ENCODE measurements at places on chromosomes 6 and 20.
A peak's percentile ranks its signal among the peaks of the same experiment; 100 is the strongest.

- no peak for DNase-seq
These were observed 7.8 kb downstream of the RBCK1 start for GRCh38 chr20:415820-416322.

DNA sequence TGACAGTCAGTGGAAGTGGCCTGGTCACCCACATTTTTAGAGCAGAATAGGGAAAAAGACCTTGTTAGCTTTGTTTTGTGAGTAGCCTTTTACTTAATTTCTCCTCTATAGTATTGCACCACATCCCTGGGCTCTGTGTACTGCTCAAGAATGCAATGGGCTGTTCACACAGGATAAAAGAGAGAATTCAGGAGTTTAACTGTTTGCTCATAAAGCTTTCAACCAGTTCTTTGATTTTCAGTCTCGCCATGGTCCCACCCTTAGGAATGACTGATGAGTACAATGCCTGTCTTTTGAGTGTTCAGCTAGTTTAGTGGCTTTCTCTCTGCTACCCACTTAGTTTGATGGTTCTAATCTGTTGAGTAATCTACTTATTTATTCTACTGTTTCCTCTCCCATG is 129.7 kb downstream of the PLG start:
- no peak for DNase-seq

DNA sequence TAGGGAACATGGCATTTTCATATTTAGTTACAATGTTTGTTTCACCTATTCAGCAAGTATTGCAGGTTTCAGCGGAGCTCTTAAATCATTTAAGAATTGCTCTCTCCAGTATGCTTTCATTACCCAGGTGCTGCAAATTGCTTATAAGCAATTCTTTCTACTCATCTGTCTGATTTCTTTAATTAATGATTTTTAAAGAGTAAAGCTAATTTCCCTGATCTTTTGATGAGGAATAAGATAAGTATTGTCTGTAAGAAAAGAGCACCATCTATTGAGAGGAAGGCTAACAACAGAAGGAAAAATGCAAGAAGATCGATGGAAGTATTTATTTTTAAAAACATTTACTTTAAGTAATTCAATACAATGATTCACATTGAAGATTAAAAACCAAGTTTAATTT is 2.0 kb downstream of the OPRM1 start:
- no peak for DNase-seq

DNA sequence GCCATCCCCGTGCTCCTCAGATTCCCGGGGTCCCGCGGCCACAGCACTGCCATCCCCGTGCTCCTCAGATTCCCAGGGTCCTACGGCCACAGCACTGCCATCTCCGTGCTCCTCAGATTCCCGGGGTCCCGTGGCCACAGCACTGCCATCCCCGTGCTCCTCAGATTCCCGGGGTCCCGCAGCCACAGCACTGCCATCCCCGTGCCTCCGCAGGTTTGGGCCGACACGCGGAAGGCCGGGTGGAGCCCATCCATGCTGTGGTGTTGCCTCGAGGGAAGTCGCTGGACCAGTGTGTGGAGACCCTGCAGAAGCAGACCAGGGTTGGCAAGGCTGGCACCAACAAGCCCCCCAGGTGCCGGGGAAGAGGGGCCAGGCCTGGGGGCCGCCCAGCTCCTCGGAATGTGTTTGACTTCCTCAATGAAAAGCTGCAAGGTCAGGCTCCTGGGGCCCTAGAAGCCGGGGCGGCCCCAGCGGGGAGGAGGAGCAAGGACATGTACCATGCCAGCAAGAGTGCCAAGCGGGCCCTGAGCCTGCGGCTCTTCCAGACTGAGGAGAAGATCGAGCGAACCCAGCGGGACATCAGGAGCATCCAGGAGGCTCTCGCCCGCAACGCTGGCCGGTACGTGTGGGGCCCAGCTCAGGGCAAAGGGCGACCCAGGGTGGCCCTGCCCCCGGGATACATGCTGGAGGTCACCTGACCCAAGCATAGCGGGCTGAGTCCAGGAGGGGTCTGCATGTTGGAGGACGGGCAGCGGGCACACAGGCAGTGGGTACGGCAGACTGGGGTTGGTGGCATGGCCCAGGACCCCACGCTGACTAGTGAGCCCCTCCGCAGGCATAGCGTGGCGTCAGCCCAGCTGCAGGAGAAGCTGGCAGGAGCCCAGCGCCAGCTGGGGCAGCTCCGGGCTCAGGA is 1.3 kb upstream of the LIME1 start:
- DNase-seq, result no peak

GRCh38 chr6:27863962-27864905 is 48.0 kb downstream of the OR2B2 start:
- no peak for DNase-seq

GRCh38 chr6:149317644-149318571 is at the start of gene TAB2:
TSS of gene TAB2 (plus strand) at chr6:149317712. CDS start at chr6:149369998, 52,286 bp downstream.
- no peak for DNase-seq

GRCh38 chr6:80605165-80605989 is 498.9 kb downstream of the BCKDHB start:
- peak; percentile 16 for DNase-seq

DNA sequence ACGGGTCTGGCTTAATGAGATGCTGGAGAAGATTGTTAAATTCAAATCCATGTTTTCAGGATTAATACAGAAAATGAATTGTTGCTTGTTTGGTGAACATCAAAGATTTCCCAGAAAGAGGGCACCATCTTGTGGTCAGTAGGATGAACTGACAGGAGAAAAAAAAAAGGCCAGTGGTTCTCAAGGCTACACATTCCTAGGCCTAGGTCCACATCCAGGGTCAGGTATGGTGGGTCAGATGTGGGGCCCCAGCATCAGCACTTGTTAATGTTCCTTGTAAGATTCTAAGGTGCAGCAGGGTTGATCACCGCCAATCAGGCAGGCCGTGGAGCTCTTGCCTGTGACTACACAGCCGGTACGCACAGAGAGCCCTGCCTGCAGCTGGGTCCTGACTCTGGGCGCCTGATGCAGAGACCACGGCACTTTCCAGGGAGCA is 34.0 kb upstream of the FOXO3 start:
- DNase-seq, result no peak

DNA sequence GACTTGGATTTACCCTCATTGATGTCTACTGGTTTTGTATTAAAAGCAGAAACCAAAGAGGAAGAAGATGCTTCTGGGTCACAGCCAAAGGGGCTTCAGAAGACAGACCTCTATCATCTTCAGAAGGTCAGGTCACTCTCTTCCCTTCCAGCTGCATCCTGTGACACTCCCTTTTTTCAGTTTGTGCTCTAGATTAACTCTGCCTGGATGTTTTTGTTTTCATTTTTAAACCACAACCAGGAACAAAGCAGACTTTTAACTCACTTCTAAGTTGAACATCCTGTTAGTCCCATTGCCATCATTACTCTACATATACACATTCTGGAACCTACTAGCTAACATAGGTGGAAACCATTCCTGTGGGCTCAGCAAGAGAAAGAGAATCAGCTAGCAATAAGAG is 45.2 kb downstream of the AKIRIN2 start:
- no peak for DNase-seq

DNA sequence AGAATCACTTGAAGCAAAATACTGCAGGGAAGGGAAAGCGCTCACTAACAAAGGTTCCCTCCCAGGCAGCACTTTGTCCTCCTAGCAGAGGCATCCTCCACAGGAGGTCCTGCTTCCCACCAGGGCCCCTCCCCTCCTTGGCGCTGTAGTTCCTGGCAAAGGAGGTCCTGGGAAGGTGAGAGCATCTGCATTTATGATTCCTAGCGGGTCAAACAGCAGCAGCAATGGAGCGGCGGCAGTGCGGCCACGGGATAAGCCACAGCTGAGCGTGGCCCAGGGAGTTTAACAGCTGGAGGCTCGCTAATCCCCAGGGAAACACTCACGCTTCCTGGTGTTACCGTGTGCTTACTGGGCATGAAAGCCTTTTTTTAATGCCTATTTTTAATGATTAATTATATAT is 185.8 kb downstream of the TTLL2 start:
- DNase-seq, result no peak

DNA sequence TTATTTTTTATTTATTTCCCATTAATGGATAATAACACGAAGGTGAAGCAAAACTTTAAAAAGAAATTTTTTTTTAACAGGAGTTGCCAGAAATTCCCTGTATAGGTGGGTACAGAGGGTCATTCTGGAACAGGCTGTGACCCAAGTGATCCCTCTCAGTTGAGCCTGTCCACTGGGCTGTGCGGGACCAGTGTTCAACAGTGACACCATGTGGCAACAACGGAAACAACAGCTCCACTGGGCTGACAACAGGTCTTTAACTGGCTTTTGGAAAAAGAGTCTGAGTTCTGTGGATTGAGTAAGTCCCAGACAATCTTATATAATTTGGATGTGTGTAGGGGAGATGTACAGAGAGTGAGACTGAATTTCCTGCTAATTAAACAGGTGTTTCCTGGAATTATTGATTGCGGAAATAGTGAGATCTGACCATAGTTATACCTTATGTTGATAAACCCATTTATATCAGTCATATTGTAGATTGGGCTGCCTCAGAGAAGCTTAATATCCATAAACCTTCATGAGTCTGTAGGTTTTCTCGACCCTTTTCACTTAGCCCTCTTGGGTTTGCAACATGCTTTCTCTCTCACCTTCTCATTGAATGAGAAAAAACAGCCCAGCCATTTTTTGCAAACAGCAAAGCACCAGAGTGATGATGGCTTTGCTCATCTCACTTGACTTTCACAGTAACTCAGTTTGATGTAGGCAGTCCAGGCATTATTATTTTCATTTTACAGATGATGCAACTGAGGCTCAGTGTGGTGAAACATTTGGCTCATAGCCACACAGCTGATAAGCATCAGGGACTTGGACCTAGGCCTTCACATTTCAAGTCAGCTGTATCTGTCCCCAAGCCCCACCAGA is 17.5 kb downstream of the KIAA1755 start:
- DNase-seq, result no peak

- DNase-seq, result no peak
These were observed 32.3 kb downstream of the ID4 start for GRCh38 chr6:19869464-19869863.

DNA sequence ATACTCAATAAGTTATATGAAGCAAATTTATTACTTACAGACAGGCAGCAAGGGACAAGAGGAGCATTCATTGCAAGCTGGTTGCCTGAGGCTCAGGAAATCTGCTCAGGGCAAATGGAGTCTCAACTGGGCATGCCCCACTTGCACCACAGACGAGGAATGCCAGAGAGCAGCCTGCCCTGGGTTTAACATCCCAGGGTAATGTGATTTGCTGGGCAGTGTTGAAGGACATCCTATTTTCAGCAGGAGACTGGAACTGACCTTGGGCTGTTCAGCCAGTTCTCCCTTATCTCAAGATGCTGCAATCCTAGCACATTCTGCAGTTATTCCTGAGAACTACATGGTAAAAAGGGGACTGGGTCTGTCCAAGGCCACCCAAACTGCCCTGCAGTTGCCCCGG is 3.8 kb upstream of the ENTPD6 start:
- DNase-seq, result no peak

DNA sequence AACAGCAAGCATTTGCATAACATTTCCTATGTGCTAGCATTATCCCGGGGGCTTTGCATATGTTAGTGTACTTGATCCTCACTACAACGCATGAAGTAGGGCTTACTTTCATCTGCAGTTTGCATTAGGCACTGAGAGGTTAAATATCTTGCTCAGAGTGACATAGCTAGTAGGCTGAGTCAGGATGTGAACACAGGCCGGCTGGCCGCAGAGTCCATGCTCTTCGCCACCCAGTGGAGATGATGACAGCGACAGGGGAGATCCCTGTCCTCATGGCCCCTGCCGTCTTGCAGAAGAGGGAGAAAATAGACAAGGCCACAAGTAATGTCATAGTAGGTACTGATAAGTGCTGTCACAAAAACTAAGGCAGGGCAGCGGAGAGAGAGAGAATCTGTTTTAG is 46.9 kb downstream of the LYRM4 start:
- no peak for DNase-seq

DNA sequence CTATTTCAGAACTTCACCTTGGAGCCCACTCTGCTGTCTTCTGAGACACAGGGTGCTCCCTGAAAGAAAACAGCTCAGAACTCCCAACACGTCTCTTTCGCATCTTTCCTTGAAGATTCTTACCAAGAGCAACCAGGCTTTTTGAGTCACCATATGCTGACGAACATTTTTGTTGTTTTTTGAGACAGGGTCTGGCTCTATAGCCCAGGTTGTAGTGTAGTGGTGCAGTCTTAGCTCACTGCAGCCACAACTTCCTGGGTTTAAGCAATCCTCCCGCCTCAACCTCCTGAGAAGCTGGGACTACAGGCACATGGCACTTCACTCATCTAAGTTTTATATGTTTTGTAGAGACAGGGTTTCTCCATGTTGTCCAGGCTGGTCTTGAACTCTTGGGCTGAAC is 68.5 kb downstream of the TRMT11 start:
- no peak for DNase-seq

GRCh38 chr20:56773749-56774148 is 144.6 kb downstream of the TFAP2C start:
- no peak for DNase-seq

- DNase-seq, result no peak
These were observed 19.1 kb upstream of the TFB1M start for GRCh38 chr6:155333414-155333813.

- DNase-seq, result no peak
These were observed 29.2 kb downstream of the SLC35A1 start for GRCh38 chr6:87501809-87502572.

DNA sequence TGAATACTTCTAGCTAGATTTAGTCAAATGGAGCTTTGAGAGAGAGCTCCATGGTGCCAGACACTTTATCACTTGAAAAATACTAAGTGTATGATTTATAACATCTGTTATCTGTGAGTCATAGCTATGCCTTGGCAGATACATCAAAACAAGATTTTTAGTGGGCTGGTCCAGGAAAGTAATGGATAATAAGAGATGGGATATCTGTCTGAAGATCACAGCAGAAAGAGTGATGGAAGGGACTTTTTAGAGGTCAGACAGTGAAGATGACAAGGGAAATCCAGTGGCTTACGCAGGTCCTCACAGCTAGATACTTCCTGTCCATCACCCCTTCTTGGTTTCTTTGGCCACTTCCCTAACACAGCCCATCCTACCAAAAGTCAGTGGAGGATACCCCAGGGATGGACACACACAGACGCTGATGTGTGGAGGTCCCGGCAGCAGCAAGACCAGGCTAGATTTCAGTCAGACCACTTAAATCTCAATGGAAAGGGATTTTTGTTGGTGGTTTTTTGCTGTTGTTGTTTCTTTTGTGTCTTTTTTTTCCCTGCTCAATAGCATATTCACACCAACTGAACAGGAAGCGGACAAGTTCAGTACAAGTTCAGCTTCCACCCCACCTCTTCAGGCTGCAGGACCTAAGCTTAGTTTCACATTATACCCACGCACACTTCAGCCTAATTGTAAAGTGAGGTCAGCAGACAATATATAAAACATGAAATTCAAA is 209.3 kb downstream of the ALDH8A1 start:
- DNase-seq, result peak; percentile 23

Measured in amniotic stem cell (primary cell).